ENCODE measurements at places on chromosomes 3 and 15. TPM values are rescaled to one million over a fixed set of nuclear protein-coding genes. Genes with fewer than 3 reads are reported as not detected.

Gene TMEM207
- total RNA-seq: not detected

Gene SST
- total RNA-seq: not detected

Gene HHATL
- 505 TPM for total RNA-seq

GRCh38 chr3:63707731-63708130 lies 55.3 kb downstream of the SNTN start:
- no peak for DNase-seq

DNA sequence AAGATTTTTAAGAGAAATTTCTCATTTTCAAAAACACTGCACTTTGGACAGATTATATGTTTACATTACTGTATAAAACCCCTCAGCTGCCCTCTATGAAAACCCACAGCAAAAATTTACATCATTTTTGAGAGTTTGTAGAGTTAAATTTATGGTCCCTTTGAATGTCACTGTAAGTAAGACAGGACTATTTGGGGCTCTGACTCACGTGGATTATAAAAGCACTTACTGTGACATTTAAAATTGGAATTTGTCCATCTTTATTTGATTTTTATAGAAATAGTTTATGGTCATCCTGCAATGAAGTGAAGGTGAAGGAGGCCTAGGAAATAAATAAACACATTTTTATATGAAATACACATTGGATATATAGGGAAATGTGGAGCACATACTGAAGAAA lies 149.6 kb downstream of the GAP43 start:
- DNase-seq: no peak

DNA sequence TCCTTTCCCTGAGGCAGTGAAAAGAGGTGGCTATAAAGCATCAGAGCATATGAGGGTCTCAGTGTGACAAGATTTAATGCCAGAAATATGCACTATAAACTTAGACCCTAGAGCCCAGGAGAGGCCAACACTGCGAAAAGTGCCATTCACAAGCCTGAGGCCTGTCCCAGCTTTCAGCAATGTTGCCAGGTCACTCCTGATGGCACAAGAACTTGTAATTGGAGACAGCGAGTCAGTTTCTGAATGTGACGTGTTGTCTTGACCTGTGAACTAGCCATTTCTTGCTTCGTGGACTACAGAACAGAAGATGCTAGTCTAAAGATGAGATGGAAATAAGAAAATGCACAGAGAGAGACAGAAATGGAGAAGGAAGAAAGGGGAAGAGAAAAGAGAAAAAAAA lies 87.9 kb downstream of the WDR72 start:
- DNase-seq: no peak

DNA sequence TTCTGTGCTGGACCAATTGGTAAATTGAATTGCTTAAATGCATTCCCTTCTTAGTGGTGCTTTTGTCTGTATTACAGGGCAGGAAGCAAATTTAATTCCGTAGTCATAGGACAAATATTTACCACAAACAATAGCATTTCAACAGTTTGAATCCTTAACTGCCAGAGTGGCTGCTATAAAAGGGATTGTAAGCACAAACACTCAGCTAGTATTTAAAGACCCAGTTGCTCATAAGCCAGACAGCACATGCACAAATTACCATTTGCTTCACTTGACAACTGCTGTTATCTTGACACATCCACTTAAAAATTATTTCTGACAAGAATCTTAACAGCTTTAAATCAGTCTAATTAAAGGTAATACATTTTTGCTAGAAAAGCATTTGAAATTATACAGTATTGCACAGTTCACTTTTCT lies 490.2 kb upstream of the ADAMTS9 start:
- DNase-seq: no peak

GRCh38 chr3:24968036-24968435 lies 460.0 kb upstream of the RARB start:
- DNase-seq: no peak

DNA sequence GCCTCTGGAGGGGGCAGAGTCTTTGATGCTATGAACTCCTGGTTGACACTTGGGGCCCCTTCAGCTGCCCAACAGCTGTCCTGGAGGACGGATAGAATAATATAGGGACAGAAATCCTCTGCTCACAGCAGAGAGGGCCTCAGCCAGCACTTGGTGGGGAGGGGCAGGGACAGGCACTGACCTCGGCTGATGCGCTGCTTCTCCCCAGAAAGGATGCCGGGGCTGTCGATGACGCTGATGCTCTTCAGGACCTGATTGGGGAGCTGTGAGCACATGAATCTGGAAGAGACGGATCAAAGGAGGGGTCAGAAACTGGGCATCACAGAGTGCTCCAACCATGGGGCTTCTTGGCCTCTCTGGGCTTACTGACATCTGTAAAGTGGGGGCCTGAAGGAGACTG lies 29.5 kb downstream of the EHD4 start:
- DNase-seq: peak; percentile 63

Data from cardiac septum (tissue), 1 donor.